Stimulated activated CD4-positive, alpha-beta T cell treated with anti-CD3 and anti-CD28 coated beads, Interleukin-12 subunit alpha, Interleukin-12 subunit beta, amount 100 ng/mL, for 4 hours (primary cell): ENCODE measurements at places on chromosomes 7 and 10.

- no peak for DNase-seq
These were observed 27.4 kb downstream of the CCDC6 start for GRCh38 chr10:59878915-59879314.

DNA sequence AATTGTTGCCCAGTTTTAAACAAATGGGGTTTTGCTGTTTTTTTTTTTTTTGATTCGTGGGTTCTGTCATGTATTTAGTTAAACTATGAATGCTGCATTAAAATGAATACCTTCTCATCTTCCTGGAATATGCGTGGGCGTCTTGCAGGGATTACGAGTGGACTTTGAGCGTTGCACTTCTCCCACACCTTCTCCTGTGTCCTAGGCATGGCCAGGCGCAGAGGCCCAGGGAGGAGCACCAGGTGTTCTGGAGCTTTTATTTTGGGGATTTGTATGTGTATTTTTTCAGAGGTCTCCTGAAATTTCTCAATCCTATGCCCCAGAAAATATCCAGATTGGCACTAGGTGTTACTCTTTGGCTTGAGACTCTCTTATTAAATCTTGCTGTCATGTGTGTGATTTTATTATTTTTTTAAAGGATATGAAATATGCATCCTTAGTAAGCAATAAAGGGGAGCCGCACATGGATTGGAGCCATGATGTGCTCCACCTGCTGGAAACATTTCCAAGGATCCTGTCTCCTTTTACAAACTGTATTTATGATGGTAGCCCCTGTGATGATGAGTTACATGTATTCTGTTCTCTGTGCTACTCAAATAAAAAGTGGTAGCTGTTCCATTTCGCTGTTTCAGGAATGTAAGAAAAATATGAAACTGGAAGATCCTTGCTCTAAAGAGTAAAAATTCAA lies 482.2 kb upstream of the KLF6 start:
- DNase-seq = no peak

- DNase-seq = no peak
These were observed 720.5 kb downstream of the GRID1 start for GRCh38 chr10:85645926-85646711.

DNA sequence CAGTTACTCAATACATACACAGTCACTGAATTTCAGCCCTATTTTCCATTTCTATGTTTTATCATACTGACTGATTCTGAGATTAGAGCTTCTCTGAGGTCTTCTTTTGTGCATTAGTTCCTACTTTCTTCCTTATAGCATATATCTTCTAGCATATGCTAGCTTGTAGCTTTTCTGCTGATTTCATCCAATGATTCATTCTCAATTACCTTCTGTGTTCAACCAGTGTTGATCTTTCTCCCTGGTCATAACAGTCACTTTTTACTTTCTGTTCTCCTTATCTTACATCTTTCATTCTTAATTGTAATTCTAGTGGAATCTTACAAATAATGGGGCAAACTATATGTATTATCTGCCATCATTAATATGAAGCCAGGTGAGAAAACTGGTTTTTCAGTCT lies 159.5 kb upstream of the HGF start:
- no peak for DNase-seq
